ENCODE measurements at places on chromosomes 6 and 20. TPM values are rescaled to one million over a fixed set of nuclear protein-coding genes. Genes with fewer than 3 reads are reported as not detected.
A peak's percentile ranks its signal among the peaks of the same experiment; 100 is the strongest.

DNA sequence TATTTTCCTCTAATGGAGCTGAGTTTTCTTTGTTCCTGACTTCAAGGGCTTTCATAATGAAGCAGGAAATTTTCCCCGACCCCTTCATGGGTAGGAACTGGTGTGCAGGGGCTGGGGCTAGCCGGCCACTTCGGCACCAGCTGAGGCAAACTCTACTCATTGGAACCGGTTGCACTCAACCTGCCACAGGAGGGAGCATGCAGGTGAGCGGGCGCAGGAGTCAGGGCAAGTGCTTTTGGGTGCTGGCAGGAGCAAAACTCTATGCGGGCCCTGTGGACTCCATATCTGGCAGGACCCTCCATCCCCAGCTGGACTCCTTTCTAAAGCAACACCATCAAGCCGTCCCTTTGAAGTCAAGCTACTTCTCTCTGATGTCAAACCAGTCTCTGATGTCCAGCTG, 244.2 kb downstream of the EPM2A start:
- no peak for ATAC-seq

DNA sequence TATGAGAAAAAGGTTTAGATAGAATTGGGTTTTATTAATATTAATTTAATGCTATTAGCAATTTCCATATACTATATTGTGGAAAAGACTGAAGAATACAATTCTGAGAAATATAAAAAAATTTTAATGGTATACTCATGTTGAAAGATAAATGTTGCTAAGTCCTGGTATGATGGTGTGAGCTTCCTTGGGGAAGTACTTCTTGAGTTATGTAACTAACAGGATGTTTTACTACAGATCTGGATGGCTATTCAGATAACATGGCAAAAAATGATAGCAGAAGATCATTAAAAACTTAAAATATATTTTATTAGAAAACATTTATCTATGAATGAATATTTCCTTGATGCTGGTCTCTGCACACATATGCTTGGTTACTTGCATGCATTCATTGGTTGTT, 23.5 kb upstream of the CALHM6 start:
- ATAC-seq, result no peak

- ATAC-seq, result peak; percentile 37
Observed at GRCh38 chr6:154605178-154605881, 94.8 kb upstream of the CNKSR3 start.

DNA sequence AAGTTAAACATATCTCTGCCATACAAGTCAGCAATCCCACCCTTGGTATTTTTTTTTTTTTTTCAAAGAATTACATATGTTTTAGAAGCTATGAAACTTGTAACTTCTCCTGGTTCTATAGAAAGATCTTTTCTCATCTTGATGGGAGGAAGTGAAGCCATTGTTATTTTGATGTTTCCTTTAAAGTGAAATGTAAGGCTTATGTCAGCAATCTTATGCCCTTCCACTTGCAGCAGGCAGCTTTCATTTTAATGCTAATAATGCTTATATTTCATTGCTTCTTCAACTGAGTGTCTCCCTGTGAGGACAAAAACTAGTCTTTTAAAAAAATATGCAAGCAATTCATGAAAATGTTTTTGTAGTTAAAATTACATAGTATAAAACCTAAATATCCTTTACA, 1614.7 kb downstream of the KHDRBS2 start:
- ATAC-seq, result no peak

DNA sequence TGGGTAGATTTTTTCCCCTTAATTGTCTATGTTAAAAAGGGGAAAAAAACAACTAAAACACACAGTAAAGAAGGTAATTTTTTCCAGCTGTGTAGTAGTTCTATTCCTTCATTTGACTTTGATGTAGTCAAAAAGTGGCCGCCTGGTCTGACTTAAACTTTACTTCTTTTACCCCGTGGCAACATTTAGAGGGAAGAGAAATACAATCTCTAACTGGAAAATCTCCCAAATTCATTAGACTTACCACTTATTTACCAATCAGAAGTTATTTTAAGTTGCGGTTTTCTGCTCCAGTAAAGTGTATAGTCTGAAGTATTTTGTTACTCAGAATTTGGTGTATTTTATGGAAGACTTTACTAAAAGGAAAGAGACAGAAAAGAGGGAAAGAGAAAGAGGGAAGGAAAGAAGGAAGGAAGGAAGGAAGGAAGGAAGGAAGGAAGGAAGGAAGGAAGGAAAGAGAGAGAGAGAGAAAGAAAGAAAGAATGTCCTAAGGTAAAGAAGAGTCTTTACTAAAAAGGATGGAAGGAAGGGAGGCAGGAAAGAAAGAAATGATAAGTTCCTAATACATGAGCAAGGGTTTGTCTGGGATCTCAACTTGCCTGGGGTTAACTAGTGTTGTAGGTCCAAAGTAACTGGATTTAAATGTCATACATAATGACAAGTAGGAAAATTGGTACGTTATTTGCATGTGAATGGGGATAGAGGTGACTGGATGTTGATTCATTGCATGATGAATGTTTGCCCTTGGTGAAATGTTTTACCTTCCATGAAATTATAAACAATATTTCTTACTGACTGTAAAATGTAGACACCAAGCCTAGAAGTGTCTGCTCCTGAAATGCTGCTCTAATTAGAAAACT, 135.1 kb downstream of the SAMD5 start:
- no peak for ATAC-seq

DNA sequence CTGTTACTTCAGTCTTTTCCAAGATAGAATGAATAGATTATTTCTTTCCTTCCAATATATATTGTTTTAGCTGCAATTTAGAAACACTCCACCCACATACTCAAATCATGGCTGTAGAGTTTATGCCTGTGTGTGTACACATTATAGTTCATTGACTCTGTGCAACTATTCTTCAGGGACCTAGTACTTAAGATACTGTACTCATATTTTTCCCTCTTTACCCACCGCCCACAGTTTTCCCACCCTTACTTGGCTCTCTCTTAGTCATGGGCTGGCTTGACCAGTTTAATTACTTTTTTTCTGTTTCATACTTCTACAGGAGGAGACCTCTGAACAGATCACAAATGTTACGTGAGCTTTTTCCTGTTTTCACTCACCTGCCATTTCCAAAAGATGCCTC, 30.4 kb downstream of the C6orf89 start:
- ATAC-seq, result no peak

FKBP1C gene
- not detected for total RNA-seq

DEF6 gene
- total RNA-seq, result 27.3 TPM

PTPRT gene
- total RNA-seq, result 0.08 TPM
